ENCODE measurements at places on chromosomes 5 and 9.

DNA sequence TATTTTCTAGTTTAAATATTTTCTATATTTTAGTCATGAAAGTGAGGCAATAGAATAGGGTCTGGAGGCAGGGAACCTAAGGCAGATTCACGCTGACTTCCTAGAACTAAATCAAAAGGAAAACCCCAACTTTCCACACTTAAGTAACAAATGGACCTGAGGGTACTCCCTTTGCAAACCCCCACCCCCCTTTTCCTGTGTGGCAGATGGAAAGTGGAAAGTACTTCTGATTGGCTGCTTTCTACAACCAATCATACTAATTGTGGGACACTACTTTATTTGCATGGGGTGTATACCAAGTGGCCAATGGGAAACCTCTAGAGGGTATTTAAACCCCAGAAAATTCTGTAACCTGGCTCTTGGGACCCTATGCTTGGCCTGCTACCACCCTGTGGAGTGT, 4.8 kb upstream of the CENPH start:
- DNase-seq: no peak

DNA sequence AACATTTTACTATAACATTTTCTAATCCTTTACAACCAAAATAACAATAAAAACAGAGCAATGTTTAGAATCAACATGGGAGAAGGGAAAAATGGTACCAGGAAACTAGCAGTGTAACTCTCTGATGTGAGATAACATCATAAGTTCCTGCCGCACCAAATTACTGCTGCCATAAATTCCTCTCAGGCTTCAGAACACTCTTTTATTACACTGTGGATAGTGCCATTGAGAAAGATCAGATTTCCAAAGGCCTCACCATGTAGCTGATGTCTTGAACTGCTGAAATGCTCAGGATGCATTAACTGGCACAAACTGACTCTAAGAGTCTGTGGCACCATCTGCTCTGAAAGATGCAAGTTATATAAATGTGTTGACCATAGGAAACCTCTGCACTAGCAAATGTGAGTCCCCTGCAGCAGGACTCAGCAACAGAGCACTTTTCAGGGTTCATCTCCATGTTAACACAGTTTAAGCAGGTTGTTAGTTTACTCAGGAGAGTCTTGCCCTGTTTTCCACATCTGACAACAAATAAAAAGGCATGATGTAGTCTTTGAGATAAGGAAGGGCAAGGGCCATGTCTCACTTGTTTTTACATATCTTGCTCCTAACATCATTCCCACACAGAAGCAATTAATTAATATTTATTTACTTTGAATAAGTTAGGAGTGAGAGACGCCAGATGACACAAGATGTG, 218.1 kb downstream of the CETN3 start:
- DNase-seq: no peak

DNA sequence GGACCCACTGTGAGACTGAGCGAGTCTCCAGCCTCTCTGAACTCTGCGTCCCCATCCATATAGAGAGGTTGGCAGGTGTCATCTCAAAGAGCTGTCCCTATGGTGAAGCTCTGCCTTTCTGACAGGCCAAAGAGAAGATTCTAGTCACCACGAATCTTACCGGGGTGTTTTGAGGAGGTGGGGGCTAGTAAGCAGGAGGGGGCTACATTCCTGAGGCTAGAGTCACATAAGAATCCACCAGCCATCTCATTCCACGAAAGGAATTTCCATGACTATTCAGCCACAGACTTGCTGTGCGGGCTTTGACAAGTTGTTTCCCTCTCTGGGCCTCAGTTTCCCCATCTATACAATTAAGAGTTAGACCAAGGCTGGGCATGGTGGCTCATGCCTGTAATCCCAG, 16.3 kb downstream of the PDGFRB start:
- no peak for DNase-seq

- no peak for DNase-seq
Observed at GRCh38 chr9:6605202-6605601, 40.3 kb downstream of the GLDC start.

- DNase-seq: no peak
Observed at GRCh38 chr9:108724652-108725051, 131.1 kb downstream of the ACTL7B start.

GRCh38 chr5:155017610-155018009, 4.1 kb downstream of the KIF4B start:
- no peak for DNase-seq

GRCh38 chr5:38607930-38608564, 51.6 kb upstream of the LIFR start:
- no peak for DNase-seq

GRCh38 chr9:32580631-32581300, 7.8 kb upstream of the NDUFB6 start:
- no peak for DNase-seq

DNA sequence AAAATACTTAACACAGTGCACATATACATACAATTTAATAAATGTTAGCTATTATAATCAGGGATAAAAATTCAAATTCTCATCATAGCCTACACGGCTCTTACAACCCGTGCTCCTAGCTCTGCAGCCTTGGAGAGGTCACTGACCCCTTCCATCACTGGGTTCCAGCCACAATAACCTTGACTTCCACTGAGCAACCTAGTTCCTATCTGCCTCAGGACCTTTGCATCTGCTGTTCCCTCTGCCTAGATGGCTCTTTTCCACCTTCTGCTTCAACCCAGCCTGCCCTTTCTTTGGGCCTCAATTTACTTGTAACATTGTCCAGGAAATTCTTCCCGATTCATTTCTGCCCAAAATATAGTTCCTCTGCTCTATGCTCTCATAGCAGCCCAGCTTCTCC, 8.9 kb upstream of the DELE1 start:
- no peak for DNase-seq

GRCh38 chr9:14846871-14847311, 63.3 kb downstream of the FREM1 start:
- no peak for DNase-seq

GRCh38 chr9:93346231-93347112, 105.0 kb upstream of the FAM120A start:
- no peak for DNase-seq

DNA sequence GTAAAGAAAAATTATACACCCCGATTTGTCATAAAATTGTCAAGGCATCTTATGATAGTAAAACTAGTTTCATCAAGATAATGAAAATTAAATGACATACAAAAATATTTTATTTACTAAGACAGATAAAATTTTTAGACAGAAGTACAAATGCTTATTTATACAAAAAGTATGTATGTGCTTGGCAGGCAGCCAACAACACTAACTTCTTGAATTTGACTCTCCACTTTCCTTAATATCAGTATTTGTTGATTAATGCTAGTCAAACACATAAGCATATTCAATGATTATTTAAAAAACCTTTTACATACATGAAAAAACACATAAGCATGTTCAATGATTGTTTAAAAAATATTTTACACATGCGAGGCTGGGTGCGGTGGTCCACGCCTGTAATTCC, 1079.9 kb upstream of the CDH6 start:
- DNase-seq: no peak

- DNase-seq: no peak
Observed at GRCh38 chr9:90860382-90860781, 58.8 kb downstream of the SYK start.

GRCh38 chr5:27590503-27590902, 552.1 kb upstream of the CDH9 start:
- no peak for DNase-seq

DNA sequence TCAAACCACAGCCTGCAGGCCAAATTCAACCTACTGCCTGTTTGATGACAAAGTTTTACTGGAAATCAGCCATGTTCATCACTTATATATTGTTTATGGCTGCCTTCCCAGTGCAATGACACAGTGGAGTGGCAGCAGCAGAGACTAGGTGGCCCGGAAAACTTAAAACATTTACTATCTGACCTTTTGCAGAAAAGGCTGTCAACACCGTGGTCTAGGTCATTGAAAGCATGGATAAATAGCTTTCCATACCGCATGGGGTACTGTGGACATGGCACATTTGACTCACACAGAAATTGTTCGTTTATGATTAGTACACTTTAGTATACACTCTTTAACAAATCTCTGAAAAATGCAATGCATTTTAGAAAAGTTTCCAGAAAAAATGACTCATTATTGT, 298.3 kb upstream of the EFNA5 start:
- DNase-seq: no peak

- no peak for DNase-seq
Observed at GRCh38 chr5:108122702-108123101, 259.2 kb downstream of the FBXL17 start.

- no peak for DNase-seq
Observed at GRCh38 chr5:43305948-43306565, 7.2 kb downstream of the HMGCS1 start.

GRCh38 chr9:113895526-113895925, 19.4 kb downstream of the ZNF618 start:
- no peak for DNase-seq

DNA sequence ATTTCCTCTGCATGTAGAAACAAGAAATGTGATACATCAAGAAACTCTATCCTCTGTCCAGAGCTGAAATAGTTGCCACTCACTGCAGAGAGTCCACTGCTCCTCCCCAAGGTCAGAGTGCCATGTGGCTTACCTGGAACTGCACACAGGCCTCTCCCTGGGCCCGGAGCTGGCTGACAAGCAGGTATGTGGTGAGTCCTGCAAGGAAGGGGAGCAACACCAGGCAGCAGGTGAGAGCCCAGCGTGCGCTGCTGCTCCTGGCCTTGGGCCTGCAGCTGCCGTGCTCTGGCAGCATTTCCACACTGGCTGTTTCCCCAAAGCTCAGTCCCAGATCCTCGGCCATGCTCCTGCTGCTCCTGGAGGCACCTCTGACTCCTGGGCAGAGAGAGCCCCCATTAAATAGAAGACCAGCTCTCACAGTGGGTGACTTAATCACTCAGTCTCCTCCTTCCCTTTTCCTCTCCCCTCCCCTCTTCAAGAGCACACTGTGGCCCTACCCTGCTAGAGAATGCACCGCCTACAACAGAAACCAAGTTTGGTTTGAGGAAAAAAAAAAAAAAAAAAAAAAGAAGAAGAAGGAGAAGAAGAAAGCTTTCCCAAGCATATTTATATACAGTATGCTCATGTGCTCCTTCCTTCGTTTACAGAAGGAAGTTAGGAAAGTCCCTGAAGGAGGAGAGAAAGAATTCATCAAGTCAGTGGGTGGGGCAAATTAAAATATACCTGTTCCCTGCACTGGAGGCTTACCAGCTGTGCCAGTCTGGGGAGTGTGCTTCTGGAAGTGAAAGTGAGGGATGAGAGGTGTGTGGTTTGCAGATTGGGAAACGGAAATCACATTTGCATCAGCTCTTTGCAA, at the start of gene TNFSF15:
Gene TNFSF15, minus strand, starts transcription at position 370 of the 856 bp plus-strand sequence. Its CDS starts 27 bp downstream, at position 343.
- no peak for DNase-seq

DNA sequence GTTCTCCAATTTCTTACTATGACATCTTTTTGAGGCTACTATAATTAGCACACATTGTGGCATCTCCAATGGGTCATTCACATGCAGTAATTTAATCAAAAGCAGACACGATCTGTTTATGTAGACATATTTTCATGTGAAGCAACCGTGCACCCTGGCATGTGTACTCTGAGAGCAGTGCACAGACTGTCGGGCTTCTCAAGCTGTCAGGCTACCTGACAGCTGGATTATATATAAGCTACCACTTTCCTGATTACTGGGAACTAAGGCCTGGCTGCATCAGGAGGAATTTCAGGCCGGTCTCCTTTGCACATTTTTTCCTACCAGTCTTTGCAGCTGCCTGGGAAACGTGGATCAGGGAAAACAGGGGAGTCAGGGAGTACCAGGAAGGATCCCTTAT, 197.5 kb downstream of the MAPKAP1 start:
- no peak for DNase-seq

- no peak for DNase-seq
Observed at GRCh38 chr5:32520356-32520755, 65.0 kb upstream of the SUB1 start.

DNA sequence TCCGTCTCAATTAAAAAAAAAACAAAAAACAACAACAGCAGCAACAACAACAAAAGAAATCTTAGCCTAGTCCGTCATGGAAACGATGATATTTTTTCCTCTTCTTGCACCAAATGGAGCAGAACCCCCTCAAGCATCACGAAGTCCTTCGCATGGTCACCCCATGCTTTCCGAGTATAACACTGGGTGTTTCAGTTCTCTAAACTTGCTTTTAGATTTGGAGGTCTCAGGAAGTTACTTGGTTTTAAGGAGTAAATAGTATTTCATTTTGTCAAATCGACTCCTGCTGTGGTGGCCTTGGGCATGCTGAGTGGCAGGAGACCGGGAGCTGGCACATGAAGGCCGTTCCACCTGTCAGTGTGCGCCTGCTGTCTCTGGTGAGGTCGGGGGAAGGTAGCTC, 118.5 kb upstream of the CACNA1B start:
- DNase-seq: no peak

All from stimulated activated CD8-positive, alpha-beta memory T cell treated with anti-CD3 and anti-CD28 coated beads, Interleukin-7, amount 100 ng/mL, for 4 hours (primary cell).